ENCODE measurements at places on chromosomes 11 and 22.

GRCh38 chr11:20762980-20763379, 93.6 kb downstream of the NELL1 start:
- no peak for DNase-seq

GRCh38 chr22:24435323-24435645, 7.9 kb downstream of the ADORA2A start:
- no peak for DNase-seq

- DNase-seq = peak; percentile 64
Observed at GRCh38 chr11:77151804-77152509, 23.9 kb downstream of the MYO7A start.

DNA sequence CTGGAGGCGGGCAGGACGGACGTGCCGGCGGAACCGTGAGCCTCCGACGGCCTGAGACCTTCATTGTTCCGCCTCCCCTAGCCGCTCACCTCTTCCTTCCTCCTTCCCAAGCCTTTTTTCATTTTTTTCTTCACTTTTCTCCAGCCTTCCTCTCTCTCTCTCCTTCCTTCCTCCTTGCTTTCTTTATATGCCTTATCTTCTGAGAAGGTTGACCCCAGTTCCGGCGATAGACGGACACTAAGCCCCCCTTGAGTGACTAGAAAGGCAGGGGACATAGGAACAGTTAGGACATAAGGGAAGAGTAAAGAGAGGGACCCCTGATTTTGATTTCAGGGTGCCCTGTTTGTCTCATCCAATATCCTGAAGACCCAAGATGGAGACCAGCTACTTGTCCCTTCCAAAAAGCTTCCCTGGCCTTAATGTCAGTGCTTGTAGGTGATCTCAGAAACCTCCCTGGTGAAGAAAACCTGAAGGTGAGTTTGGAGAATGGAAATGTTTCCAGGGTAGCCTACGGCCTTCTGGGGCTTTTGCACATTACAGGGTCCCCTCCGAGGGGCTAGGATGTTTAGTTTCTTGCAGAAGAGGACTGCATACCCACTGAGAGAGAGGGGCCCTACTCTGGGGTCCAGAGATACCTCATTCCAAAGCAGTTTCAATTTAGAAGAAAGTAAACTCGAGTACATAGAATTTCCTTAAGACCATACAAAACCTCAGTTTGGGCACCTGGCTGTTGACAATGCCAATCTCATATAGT, 3.5 kb downstream of the ADM start:
- DNase-seq = no peak

- no peak for DNase-seq
Observed at GRCh38 chr11:129960216-129961214, 42.1 kb downstream of the PRDM10 start.

- DNase-seq = no peak
Observed at GRCh38 chr11:37450613-37451012, 852.6 kb upstream of the RAG2 start.

DNA sequence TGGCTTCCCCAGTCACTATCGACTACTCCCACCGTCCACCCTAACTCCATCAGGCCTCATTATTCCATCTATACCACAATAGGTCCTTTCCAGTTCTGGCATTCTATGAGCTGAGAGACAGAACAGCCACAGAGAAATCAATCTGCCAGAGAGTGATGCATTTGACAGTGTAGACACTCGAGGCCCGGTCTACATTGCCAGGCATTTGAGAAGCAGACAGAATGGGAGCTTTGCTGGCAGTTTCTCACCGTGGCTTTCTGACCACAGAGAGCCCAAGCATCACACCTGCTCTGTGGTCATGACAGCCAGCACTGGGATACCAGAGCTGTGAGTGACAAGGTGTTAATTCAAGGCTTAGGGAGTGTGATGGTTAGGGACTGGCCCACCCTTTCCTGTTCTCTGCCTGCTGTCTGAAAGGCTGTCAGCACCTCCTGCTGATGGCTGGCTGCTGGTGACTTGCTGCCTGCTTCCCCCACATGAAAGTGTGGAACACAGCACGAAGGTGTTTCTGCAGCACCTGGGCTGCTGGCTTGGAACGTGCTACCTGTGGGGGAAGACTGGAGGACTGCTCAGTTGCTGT, 137.8 kb downstream of the KIRREL3 start:
- DNase-seq = no peak

All from dorsolateral prefrontal cortex (tissue), 122 donors.